ENCODE measurements at places on chromosomes 4 and X.

- DNase-seq = peak; percentile 88
Observed at GRCh38 chrX:103687696-103688201, 1.2 kb upstream of the MORF4L2 start.

DNA sequence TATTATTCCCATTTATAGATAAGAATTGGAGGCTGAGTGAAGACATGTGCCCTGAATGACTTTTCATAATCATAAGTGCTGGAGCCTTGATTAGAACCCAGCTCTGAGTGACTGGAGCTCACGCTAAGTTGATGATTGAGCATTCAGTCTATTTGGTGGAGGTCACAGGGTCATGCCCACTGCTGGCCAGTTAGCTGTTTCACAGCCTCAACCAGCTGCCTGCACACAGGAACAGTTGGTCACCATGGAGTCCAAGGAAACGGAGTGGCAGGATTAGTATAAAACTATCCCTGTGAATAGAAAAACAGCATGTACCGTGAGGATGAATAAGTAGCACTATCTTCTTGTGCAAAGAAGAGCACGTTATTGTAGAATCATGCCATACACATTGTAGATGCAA is 1.0 kb upstream of the C4orf54 start:
- no peak for DNase-seq

- DNase-seq = no peak
Observed at GRCh38 chrX:28609917-28610613, 22.8 kb downstream of the IL1RAPL1 start.

DNA sequence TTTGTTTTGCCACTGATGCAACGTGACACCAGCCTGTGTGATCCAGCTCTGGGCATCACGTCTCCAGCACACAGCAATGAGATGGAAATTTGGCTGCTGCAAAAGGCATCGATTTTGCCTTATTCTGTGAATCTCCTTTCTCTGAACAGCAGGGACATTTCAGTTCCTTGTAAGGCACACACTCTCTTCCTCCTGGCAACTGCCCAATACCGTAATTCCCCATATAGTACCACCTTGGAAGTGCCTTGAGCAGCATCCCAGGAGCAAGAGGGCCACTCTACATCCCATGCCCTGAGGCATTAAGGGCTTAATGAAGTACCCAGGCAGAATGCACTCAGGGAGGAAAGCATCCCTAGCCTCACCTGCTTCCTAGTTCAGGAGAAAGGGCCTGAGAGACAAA is 10.5 kb upstream of the MAMLD1 start:
- peak; percentile 44 for DNase-seq

DNA sequence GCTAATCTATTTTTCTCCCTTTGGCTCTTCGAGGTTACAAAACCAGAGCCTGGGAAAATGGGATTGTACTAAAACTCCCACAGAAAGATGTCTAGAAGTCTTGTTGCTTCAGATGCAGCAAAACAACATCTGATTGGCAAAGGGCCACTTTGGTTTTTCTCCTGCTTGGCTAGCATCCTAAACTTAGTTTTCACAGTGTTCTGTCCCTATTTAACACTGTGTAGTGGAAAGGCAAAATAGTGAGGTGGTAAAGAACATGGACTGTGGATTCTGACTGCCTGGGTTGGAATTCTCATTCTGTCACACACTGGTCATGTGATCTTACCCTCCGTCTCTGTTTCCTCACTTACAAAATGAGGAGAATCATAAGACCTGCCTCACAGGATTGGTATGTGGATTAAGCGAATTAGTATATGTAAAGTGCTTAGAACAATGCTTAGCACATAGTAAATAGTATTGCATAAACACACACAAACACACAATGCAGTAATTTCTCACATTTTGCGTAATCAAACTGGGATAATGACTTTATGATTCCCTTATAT is 23.5 kb downstream of the TIGD2 start:
- peak; percentile 95 for DNase-seq

GRCh38 chr4:15702941-15703403 is at the start of gene BST1:
TSS of gene BST1 (plus strand) at chr4:15703065. CDS start at chr4:15703145, 80 bp downstream.
- DNase-seq = peak; percentile 64

- peak; percentile 30 for DNase-seq
Observed at GRCh38 chrX:2497961-2498780, 2.6 kb downstream of the DHRSX start.

GRCh38 chr4:100805538-100805937 is 287.7 kb upstream of the EMCN start:
- DNase-seq = no peak

DNA sequence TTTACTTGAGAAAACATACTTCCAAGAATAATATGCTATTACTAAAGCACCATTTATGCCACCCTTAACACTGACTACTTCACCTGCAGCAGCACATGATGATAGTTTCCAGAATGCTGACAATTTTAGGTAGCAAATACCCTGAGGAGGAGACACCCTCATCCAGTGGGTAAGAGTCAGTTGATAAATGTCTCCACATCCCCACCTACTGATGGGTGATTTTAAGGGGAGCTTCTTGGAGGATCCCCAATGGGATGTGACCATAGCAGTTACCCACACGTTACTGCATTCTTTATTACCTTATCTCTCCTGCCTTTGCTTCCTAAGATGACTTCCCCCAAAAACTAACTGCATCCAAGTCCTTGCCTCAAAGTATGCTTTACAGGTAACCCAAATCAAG is 131.2 kb upstream of the SMARCAD1 start:
- no peak for DNase-seq

DNA sequence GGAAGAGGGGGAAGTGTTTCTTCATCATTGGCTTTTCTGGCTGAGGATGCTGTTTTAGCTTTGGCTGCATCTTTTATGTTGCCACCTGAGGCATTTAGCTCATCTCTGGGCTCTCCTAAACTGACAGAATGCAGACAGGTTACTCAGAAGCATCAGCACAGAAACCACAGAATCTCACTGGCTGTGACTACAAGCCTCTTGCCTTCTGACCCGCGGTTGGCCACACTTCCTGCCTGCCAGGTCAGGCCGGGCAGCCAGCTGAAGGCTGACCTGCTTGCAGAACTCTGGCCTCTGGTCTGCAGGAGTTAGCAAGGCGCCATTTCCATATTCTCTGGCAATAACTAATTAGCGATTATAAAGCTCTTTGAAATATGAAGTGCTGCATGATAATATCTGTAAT is 366.5 kb downstream of the MID1IP1 start:
- no peak for DNase-seq

DNA sequence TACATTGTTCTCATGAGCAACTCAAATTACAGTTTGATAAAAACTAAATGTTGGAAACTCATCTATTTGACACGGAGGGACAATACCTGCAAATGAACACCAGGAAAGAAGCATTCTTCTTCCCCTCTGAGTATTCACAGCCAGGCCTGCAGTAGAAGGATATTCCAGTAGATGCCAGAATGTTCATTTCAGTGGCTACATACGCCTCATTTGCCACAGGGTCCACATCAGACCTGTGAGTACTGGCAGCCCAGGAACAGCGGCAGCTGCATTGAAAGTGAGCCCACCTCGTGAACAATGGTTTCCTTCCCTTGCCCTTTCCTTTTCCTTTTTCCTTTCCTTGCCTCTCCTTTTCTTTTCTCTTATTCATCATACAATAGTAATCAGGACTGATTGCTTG is 81.1 kb upstream of the NEIL3 start:
- DNase-seq = no peak

DNA sequence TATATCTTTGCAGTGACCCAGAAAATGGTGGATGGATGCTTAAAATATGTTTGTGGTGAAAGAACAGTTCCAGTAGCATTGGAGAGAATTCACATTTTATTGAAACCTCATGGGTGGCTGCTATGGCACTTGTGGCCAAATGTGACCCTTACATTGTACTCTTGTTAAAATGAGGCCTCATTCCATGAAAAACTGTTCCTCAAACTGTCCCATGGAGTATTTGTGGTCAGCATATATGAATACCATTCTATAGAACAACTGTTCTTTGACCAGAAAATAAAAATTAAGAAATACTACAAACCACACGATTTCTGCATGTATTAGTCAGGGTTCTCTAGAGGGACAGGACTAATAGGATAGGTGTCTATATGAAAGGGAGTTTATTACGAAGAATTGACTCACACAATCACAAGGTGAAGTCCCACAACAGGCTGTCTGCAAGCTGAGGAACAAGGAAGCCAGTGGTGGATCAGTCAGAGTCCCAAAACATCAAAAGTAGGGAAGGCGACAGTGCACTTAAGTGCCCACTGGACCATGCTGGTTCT is 35.1 kb downstream of the GEMIN8 start:
- DNase-seq = no peak

DNA sequence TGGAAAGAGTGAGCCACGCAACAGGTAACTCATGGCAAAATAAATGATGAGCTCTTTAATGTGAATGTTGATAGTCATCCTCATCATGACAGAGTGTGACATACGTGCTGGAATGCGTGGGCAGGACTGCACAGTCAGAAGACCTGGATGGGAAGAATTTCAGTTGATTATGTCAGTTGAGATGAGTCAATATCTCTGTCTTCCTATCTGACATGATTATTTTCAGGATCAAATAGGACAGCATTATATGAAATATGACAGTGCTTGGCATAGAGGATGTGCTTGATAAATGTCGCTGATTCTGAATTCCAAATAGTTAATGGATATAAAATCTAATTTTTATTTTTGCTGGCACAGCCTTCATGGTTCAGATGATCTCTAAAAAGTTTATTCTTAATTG is 95.1 kb downstream of the IL15 start:
- no peak for DNase-seq

DNA sequence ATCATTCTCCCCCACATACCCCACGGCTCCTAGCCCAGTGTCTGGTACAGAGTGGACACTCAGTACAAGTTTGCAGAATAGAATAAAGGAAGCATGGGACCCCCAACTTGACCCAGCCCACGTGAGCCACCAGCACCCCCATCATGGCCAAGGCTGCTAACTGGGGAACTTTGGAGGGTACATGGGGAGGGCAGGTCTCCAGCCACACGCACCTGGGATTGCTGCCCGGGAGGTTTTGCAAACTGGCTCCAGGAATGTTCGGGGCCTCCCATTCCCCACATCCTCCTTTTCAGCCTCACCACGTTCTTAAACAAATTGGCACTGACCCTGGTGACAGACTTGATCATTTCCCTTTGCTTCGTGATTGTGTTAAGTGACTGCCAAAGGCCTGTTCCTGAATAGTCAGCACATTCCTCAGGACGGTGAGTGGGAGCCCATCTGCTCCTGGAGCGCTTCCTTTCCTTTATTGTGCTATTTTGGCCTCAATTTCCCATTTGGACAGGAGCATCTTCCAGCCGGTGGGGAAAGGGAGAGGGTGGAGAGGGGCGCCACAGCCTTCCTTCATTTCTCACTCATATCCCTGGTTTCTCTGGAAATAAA is 18.7 kb upstream of the XPNPEP2 start:
- peak; percentile 35 for DNase-seq

DNA sequence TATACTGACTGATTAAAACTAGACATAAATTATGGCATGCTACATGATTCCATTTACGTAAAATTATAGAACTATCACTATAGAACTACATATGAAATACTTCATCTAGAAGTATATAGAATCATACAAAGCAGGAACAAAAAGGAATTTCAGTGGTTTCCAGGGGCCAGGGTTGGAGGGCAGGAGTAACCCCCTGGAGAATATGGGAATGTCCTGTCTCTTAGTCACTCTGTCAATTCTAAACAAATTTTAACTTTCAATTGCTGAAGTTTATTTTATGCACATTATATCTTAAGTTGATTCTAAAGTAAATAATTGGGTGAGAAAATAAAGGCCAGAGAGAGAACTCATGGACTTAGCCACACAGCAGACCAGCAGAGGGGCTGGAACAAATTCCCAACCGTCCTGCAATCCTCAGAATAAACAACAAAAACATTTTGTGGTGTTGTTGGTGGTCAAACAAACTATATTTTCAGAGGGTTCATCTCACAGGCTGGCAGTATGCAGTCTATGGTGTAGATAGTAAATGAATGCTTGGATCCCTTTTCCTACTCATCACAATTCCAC is 476.9 kb upstream of the SLIT2 start:
- DNase-seq = no peak

- DNase-seq = peak; percentile 6
Observed at GRCh38 chr4:160523231-160523630, 1420.4 kb downstream of the RAPGEF2 start.

- peak; percentile 95 for DNase-seq
Observed at GRCh38 chr4:7903791-7904516, 35.7 kb downstream of the AFAP1 start.

DNA sequence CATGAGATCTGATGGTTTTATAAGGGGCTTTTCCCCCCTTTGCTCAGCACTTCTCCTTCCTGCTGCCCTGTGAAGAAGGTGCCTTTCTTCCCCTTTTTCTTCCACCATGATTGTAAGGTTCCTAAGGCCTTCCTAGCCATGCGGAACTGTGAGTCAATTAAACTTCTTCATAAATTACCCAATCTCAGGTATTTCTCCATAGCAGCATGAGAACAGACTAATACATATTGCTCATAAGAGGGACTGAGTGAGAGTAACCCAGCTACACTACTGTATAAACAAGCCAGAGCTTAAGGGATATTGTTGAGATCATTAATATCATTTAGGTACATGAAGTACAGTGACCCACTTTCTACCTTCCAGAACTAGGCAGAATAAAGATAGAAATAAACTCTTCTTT is 102.9 kb downstream of the TEX13A start:
- no peak for DNase-seq

DNA sequence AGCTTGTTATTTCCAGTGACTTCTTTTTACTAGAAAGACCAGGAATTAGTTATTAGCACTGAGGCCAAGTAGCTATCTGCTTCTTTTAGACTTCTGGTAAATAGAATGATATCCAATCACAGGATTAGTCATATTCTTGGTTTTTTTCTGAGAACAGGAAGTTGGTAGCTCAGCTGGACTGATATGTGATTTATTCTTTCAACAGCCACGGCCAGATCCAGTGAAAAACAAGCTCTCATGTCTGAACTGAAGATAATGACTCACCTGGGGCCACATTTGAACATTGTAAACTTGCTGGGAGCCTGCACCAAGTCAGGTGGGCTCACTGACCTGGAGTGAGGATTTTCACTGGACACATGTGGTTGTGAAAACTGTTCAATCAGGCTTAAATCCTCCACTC is 48.6 kb downstream of the PDGFRA start:
- peak; percentile 82 for DNase-seq

DNA sequence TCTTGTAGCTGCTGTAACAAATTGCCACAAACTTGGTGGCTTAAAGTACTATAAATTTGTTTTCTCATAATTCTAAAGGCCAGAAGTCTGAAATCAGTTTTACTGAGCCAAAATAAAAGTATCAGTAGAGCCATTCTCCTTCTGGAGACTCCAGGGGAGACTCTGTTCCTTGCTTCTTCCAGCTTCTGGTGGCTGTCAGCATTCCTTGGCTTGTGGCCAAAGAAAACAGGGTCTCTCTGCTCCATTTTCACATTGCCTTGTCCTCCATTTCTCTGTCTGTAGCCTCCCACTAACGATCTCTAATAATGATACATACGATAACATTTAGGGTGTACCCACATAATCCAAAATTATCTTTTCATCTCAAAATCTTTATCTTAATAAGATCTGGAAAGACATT is 200.4 kb downstream of the MAB21L2 start:
- peak; percentile 35 for DNase-seq

GRCh38 chr4:100926039-100926717 is 408.4 kb upstream of the EMCN start:
- no peak for DNase-seq

GRCh38 chr4:100782356-100782755 is 264.5 kb upstream of the EMCN start:
- peak; percentile 21 for DNase-seq

Measured in fibroblast of pulmonary artery (primary cell).